ENCODE measurements at places on chromosomes 4 and X.

GRCh38 chr4:187656959-187657358, 338.6 kb upstream of the ZFP42 start:
- no peak for DNase-seq

DNA sequence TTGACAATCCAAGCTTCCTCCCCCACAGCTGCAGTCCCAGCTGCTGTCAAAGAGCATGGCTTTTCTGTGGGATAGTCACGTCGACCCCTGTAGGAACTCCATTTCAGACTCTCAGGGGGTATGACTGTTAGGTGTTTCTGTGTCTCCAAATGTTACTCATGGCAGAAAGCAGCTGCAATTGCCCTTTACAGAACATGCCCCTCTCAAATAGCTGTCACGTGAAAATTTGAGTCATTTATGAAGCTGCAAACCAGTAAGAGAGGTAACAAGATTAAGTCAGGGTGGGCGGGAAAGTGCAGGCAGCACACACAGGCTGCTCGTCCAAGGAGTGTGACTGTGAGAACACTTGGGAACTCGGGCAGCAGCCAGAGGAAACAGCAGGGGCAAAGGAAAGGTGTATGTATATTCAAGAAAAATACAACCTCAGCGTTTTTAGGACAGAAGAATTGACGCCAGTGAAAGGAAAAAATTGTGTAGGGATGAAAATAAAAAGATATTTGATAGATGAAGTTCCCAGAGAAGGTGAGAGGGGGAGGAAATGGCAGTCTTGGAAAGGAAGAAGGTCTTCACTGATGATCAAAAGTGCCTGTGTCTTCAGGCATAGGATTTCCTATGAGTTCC, 66.5 kb upstream of the TMEM184C start:
- DNase-seq: no peak

GRCh38 chrX:23554304-23554703, 113.0 kb upstream of the PRDX4 start:
- no peak for DNase-seq

GRCh38 chrX:136658151-136658550, 10.2 kb downstream of the CD40LG start:
- DNase-seq: no peak
